CD4-positive, alpha-beta T cell treated with Interferon alpha-2 for 1 hour (primary cell): ENCODE measurements at places on chromosomes 16 and 17.

DNA sequence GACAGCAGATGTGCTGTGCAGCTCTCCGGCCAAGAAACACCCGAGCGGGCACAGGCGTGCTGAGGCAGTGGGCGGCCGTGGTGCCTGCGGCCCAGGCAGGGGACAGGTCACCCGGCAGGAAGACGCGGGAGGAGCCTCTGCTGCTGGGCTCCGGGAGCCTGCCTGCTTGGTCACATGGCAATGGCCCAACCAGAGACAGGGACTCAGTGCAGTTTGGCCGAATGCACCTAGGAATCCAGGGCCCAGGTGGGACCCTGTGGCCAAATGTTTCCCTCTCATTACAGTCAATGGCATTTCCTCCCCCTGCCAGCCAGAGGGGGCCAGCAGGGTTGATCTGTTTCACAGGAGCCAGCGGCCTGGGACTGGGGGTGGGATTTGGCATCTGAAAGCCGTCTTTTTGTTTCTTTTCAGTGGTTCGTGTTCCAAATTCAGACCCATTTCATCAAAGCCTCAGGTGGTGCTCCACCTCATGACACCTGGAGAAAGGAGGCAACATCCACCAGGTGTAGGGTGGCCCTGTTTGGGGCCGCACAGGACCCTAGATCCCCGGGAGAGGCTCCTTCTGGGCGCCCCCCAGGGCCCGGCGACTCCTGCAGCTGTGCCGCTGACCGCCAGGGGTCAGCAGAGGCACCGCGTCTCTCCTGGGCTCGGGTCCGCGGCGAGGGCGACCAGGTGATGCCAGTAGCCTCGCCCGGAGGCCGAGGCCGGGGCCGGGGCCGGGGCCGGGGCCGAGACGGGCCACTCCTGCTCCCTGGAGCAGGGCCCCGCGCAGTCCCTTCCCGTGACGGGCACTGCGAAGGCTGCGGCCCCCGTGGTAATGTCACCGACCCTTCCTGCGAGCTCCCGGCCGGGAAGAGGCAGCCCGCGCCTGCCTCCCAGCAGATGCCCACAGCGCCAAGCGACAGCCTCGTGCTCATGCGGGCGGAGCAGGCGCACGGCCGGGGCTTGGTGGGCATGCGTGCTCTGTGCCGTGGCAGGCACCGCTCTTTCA lies 118.5 kb downstream of the C16orf78 start:
- DNase-seq, result no peak

GRCh38 chr16:67112591-67113399 lies 3.1 kb downstream of the PHAF1 start:
- no peak for DNase-seq

- DNase-seq, result no peak
Measured at GRCh38 chr17:45345554-45346215, 28.9 kb upstream of the MAP3K14 start.

DNA sequence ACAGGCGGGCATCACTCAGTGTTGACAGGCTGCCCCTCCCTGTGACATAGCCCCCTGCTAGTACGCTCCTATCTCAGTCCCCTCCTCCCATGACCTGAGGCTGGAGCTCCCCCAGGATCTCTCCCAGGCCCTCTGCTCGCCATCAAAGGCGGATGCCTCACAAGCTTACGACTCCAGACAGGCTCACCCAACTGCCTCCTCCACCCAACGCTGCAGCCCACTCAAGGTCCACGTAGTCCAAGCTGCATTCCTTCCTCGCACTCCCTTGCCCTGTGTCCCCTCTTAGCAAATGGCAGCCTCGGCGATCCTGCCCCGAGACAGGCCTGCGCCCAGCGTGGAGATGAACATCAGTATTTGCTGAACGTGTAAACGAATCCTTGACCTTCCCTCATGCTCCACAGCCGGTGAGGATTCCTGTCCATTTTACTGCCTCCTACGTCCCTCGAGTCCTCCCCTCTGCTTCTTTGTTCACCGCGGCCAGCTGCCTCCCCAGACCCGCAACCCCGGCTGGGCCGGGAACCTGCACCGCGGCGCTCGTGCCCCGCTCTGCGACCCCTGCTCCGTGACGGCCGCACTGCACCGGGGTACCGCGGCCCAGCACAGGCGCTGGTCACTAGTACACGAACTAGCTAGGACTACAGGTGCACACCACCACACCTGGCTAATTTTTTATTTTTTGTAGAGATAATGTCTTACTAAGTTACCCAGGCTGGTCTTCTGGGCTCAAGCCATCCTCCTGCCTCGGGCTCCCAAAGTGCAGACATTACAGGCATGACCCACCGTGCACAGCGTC lies 838 bp upstream of the TMEM97 start:
- DNase-seq, result no peak

DNA sequence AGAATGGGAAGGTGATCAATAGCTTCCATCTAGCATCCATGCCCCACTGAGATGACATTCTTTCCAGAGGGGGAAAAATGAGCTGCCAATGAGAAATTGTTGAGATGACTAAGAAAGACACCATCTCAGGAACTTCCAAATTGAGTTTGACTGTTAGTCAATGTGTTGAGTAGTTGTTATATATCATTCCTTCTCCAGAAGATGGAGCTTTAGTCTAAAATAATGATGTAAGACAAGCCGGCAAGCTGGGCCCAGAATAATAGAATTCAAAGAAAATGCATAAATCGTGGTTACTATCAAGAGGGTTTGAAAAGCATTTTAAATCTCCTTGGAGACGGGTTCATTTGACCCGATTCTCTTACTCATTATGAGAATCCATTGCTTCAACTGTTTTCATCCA lies 71.0 kb upstream of the ATF7IP2 start:
- no peak for DNase-seq

DNA sequence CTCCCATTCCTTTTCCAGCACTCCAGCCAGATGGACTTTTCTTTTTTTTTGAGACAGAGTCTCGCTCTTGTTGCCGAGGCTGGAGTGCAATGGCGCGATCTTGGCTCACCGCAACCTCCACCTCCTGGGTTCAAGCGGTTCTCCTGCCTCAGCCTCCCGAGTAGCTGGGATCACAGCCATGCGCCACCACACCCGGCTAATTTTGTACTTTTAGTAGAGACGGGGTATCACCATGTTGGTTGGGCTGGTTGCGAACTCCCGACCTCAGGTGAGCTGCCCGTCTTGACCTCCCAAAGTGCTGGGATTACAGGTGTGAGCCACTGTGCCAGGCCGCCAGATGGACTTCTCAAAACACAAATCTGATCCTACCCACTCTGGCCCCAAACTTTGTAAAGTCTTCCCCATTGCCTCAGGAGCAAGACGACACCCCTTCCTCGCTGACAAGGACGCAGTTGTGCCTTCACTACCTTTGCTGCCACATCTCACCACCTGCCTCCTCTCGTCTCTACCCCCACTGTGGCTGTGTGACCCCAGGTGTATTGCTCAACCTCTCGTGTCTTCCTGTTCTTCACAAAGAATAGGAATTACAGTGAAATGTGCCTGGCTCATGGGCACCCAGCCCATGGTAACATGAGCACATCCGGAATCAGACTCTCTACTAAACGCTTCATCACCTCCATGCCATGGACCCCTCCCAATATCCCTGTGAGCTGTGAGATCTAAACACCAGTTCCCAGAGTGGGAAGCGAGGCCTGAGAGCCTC lies 3.7 kb upstream of the BANP start:
- no peak for DNase-seq

- no peak for DNase-seq
Measured at GRCh38 chr16:84725481-84726078, 25.8 kb downstream of the USP10 start.

GRCh38 chr17:43820759-43821158 lies 12.2 kb downstream of the MPP3 start:
- DNase-seq, result no peak

DNA sequence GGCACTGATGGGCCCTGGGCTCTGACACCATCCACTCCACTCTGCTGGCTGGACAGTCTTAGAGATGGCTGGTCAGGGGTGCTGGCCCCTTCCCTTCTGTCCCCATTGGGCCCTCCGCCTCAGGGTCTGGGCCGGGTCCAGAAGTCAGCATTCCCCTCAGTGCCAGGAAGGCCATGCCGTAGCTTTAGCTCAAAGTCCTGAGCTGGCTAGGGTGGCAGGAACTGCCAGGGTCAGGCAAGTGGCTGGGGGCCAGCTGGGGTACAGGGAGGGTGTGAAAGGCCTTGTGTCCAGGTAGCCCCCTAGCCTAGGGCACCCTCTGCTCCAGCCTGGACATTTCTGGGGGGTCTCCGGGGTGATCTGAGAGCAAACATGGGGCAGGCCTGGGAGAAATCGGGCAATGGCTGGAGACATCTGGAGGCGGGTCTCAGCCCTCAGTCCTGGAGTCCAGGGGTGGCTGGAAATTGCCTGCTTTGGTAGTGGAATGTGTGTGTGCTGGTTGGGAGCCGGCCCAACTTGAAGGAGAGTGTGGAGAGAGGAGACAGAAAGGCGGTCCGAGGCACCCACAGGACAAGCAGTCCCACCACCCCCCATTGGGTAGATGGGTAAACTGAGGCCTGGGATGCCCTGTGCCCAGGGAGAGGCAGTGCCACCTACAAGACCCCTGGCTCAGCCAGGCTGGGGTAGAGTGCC lies 32.5 kb downstream of the TPSG1 start:
- DNase-seq, result no peak

DNA sequence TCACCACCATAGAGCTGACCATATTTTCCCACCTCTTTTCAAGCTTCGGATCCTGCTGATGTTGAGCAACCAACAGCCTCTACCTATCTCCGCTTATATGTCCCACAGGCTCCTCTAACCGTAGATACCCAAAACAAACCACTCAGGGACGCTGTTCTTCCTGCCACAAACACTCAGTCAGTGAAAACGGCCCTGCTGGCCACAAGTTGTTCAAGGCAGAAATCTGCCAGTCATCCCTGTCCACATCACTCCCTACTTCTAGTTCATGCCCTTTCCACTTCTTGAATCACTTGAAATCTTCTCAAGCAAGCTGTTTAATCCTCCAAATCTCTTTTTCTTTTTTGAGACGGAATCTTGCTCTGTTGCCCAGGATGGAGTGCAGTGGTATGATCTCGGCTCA lies 7.9 kb downstream of the RABEP2 start:
- no peak for DNase-seq

GRCh38 chr16:24900230-24900629 lies 54.5 kb downstream of the SLC5A11 start:
- DNase-seq, result no peak

- no peak for DNase-seq
Measured at GRCh38 chr16:72910381-72910780, 137.5 kb downstream of the ZFHX3 start.

DNA sequence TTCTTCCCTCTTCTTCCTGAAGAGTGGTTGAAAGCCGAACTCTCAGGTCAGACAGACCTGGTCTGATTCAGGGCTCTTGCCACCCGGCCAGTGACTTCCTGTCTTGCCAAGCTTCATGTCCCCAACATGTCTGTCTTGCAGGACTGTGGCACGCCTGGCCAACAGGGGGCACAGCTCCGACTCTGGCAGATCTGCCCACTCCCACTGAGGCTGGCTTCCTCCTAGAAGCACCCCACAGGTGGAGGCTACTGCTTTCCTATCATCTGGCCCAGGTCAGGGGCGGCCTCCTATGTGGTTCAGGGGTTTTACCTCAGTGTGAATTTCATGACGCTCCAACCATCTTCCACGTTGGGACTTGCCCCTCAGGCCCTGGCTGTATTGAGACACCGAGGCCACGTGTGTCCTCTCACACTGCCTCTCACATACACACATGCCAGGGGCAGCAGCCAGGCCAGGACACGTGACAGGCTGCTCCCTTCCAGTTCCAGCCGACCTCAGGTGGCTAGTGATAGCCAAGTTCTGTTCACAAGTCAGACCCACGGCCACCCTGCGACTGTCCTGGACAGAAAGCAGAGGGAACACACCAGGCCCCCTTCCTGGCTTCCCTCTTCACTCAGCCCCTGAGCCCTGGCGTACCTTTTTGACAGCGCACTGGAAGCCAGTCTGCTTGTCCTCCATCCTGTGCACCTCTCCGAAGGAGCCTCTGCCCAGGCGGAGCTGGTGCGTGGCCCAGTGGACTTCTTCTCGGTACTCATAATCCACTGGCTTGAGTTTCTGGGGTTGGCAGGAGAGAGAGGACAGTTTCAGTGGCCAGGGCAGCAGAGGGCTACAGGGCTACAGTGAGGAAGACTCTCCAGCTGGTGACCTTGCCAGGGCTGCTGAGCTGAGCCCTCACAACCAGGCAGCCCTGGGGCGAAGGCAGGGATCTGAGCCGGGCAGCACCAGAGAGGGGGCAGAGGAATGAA lies 22.6 kb upstream of the SPATA32 start:
- peak; percentile 45 for DNase-seq

DNA sequence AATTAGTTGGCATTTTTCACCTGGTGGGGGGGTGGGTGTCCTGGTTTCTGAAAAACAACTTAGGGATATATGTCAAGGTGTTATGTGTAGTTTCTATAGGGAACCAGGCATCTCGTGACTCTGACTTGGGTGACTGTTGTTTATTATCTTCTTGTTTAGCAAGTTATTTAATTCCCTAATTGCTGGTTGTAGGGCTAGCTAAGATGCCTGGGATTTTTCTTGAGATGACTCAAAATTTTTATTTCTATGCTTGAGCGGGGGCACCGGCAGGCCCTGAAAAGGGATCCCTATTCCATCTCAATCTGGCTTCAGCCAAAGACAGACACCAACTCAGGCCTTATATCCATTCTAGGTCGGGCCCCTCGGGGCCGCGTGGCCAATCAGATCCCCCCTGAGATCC lies 3.2 kb downstream of the DPH1 start:
- no peak for DNase-seq

GRCh38 chr16:15031179-15031578 lies 24.7 kb downstream of the NTAN1 start:
- no peak for DNase-seq

GRCh38 chr17:77664097-77664729 lies 294.3 kb upstream of the TNRC6C start:
- no peak for DNase-seq

GRCh38 chr16:26830428-26831127 lies 236.1 kb upstream of the C16orf82 start:
- DNase-seq, result no peak

- DNase-seq, result no peak
Measured at GRCh38 chr17:73492821-73493814, 151.1 kb downstream of the SDK2 start.

- no peak for DNase-seq
Measured at GRCh38 chr17:80856863-80857755, 134.5 kb upstream of the CHMP6 start.

DNA sequence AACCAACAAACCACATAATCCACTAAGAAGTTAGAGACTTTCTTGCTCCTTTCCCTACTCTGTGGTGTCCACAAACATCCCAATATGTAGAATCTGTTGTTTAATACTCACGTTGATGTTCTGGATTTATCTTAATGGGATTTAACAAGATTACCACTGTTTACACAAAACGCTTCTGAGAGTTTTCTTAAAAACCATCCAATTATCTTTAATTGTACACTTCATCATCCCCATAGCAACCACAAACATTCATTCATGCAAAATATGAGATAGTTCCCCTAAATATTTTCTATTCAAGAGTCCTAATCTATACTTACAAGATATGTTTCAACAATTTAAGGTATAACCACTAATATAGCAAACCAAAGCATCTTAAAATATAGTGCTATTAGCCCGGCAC lies 76.5 kb upstream of the CLEC18B start:
- no peak for DNase-seq
